GM19239 (cell line): ENCODE measurements at places on chromosomes 2 and 18.

DNA sequence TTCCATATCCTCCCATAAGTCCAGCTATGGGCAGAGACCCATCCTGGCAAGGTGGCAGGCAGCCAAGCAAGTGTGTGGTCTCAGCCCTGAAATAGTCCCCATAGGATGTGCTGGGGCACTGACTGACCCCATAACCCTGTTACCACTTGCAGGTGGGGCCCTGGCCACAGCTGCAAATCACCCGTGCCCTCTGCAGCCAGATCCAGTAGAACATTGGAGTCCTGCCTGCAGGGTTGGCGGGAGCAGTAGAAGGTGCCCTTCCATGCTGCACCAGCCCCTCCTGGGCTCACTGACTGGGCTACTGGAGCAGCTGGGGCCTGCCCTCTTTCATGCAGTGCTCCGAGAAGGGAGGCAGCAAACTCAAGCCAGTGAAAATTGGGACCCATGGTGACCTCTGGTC, 112.6 kb upstream of the MCFD2 start:
- DNase-seq: no peak

- DNase-seq: no peak
These were observed 75.9 kb downstream of the TMEM163 start for GRCh38 chr2:134642938-134643337.

DNA sequence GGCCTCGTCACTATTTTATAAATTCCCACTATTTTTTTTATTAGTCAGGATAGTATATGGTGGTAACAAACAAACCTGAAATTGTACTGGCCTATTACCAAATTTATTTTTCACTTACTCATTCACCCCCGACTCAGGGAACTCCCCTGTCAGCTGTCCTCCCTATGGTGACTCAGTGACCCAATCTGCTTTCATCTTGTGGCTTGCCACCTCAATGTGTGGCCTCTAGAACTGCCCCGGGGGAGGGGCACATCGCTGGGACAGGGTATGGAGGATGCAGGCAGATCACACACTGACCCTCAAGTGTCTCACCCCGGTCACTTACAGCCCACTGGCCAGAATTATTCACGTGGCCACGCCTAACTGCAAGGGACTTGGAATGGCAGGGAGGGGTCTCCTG, 71.6 kb downstream of the ACTR2 start:
- no peak for DNase-seq

DNA sequence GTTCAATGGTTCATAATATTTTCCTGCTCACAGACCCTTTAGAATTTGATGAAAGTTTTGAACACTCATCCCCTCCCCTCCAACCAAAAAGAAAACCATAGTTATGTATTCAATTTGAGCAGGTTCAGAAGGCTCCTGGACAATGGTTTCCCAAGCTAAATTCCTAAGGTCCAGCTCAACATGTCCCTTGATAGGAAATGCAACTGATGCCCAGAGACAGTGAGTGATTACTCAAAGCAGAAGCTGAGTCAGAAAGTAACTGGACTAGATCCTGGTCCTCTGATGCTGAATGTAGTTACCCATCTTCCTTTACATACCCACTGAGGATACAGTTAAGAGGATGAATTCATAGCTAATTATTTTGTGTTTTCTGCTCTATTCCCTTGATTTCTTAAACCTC, 218.9 kb upstream of the NCKAP5 start:
- no peak for DNase-seq

DNA sequence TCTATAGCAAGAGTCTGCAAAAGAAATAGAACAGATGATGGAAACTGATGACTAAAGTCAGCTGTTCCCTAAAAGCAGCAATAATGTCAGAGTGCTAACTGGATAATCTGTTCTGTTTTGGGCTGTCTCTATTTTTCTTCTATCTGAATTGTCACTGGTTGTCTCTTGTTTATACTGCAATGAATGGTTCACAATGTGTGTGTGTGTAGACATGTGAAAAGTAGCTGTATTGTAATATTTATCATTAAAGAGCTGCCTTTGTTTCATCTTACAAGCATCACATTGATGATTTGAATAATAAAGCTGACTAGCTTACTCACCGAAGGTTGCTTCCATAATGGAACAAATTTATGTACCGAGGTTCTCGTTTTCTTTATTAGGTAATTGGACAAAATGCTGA, 456.0 kb upstream of the ZEB2 start:
- DNase-seq: no peak

GRCh38 chr2:10765461-10765860, 44.0 kb downstream of the ATP6V1C2 start:
- no peak for DNase-seq

DNA sequence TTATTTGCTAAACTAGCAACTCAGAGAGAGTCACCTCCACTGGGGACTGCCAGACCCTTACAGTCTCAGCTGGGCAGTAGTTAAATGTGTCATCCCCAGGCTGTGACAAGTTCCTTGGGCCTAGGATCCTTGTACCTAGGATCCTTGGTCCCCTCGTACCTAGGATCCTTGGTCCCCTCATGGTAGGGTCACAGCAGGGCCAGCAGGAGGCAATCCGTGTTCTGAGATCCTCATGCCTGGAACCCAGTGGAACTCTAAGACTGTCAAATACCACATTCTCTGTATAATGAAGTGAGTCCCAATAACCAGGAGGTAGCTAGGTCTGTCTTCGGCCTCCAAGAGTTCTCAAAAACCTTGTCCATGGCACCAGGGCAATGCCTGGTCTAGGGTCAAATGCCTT, 60.8 kb downstream of the LYPD6B start:
- no peak for DNase-seq

GRCh38 chr18:77206676-77207374, 42.8 kb upstream of the GALR1 start:
- DNase-seq: no peak

- DNase-seq: no peak
These were observed 123.5 kb upstream of the ZFP36L2 start for GRCh38 chr2:43349904-43350303.

DNA sequence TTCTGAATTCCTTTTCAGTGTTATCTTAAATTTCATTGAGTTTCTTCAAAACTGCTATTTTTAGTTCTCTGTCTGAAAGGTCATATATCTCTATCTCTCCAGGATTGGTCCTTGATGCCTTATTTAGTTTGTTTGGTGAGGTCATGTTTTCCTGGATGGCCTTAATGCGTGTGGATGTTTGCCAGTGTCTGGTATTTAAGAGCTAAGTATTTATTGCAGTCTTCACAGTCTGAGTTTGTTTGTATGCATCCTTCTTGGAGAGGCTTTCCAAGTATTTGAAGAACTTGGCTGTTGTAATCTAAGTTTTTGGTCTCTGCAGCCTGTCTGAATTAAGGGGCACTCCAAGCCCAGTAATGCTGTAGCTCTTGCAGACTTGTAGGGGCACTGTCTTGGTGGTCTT, 249.3 kb downstream of the ZNF385B start:
- DNase-seq: no peak

DNA sequence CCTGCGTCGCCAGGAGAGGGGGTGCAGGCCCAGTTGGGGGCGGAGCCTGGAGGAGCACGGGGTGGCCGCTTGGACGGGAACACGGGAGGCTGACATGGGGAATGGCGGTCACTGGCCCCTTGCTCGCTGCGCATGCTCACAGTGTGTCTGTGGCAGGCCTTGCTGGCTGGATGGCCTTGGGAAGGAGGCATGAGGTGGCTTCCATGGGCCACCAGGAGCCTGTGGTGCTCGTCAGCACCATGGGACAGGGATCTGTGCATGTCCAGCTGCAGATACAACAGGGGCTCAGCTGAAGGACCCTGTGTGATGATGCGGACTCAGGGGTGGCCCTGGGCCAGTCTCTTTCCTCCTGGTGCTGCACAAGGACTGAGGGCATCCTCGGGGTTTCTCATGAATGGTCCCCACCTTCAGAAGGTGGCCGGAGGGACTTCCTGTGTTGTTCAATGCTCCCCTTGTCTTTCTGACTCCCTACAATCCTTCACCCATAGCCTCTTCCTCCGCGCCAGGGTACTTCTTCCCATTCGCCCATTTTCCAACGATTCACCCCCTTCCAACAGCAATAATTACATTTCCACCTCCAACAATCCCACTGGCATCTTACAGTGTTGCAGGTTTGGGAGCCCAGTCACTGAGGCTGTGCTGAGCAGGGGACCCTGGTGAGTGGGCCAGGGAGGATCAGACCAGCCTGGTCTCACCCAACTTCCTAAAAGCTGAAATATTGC, 3.4 kb upstream of the SP140L start:
- no peak for DNase-seq

- peak; percentile 9 for DNase-seq
These were observed 72.9 kb downstream of the PTRHD1 start for GRCh38 chr2:24720310-24720709.

DNA sequence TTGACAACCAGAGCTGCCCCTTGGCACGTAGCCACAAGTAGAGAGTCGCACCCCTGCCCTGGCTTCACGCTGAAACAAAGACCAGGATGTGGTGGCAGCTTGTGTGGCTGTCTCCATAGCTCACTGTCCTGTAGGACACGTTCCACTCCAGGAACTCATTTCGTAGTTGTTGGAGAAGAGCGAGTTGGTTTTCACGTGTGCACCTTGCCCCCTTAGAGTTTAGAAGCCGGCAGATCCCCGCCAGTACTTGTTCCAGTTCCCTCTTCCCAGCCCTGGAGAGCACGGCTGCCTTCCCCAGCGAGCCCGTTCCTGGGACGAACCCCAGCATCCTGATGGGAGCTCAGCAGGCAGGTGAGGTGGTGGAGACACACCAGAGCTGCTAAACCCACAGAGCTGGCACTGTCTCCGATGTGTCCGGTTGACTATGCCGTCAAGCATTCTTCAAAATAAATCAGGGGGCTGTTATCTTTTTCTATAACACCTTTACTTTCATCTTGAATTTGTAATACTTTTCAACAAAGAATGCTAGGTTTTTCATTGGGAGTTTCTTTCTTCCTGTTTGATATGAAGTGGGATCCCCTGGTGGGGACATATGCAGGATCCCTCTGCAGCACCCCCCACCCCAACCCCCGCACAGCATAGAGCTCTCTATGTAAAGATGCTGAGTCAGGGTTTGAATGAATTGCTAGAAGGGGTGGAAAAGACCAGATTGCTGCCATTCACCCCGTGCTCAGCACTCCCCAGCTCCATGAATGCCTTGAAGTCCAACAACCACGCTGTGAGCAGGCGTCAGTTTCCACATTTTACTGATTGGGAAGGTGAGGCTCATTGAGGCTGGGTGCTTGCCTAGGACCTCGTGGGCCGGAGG, 44.5 kb downstream of the GREB1 start:
- DNase-seq: no peak

DNA sequence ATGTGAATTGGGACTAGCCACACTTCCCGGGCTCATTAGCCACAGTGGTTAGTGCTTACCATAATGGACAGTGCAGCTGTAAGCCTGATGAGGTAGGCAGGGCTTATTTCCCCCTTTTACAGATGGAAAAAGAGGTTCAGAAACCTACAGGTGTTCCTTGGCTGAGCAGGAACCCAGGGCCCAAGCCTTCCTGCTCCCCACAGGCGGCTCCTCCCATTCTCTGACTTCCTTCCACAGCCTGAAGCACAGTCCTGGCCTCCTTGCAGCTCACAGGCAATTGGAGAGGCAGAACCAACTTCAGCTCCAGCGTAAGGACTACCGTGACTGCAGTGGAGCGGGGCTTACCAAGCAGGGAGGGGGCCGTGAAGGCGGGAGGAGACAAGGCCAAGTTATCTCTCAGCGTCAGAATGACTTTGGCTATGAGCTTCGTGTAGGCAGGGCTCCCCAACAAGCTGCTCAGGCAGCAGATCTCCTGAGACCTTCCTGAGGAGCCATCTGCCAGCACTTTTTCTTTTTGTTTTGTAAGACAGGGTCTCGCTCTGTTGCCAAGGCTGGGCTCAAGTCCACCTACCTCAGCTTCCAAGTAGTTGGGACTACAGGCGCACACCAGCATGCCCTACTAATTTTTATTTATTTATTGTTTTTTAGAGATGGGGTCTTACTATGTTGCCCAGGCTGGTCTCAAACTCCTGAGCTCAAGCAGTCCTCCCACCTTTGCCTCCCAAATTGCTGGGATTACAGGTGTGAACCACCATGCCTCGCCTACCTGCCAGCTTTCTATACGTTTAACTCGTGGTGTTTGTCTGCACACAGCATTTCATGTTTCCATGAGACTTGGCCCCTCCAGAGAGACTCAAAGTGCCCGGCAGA, 34.2 kb upstream of the NT5DC4 start:
- no peak for DNase-seq

GRCh38 chr2:159905926-159906714, 108.1 kb upstream of the CD302 start:
- DNase-seq: no peak
